Fibroblast of skin of scalp (primary cell): ENCODE measurements at places on chromosomes 5 and 9.

GRCh38 chr9:129166623-129167557 is 11.2 kb downstream of the IER5L start:
- peak; percentile 82 for DNase-seq

- DNase-seq = no peak
These were observed 68.5 kb downstream of the SECISBP2 start for GRCh38 chr9:89386797-89387196.

- DNase-seq = no peak
These were observed 61.8 kb downstream of the C9 start for GRCh38 chr5:39302472-39302871.

GRCh38 chr9:92138157-92138959 is 23.1 kb upstream of the SPTLC1 start:
- DNase-seq = peak; percentile 62

DNA sequence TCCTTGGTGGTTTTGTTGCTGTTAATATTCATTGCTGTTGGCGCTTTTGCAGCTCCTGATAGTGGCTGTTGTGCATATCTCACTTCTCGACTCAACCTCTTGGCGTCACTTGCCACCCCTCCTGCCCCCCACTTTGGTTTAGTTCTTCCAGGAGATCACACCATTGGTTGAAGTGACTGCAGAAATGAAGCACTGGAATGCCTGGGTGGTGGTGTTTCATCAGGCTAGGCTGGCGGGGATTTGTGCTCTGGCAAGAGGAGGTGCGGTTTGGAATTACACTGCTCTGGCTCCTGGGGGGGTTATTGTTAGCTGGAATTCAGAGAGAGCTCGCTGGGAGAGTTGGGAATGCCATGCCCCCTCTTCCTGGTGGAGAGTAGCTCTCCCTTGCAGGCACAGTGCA is 11.5 kb downstream of the PRRC2B start:
- DNase-seq = peak; percentile 88

GRCh38 chr5:146762830-146763229 is 115.7 kb downstream of the PPP2R2B start:
- DNase-seq = no peak

DNA sequence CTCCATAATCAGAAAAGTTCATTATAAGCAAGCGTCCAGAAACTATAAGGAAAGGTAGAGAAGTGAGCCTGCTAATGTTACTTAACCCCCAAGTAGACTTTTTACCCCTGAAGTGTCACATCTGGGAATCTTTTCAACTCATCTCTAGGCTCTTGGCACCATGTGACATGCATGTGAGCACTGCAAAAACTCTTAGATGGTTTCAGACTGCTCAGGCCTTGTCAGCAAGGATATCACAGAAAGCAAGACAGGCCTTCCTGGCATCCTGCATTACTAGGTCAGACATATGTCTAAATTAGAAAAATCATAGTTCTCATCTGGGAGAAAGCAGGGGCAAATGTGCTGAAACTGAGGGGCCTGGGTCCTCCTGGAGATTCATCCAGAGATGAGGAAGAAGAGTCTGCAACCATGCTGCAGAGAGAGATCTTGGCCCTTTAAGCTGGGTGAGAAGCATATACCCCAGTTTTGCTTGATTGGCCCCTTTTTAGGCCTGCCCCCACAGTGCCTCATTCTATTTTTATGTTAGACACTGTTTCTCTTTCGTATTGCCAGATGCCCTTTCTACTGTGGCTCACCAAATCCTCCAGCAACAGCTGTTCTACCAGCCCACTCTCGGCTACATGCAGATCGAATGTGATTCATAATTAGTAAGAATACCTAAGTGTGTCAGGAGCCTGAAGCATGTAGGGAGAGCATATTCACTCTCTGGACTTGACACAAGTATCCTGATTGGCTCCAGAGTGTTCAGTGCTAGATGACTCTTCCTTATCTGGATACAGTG is 19.0 kb downstream of the TMEM8B start:
- peak; percentile 55 for DNase-seq

GRCh38 chr5:91211997-91212713 is 171.0 kb downstream of the ARRDC3 start:
- DNase-seq = no peak

DNA sequence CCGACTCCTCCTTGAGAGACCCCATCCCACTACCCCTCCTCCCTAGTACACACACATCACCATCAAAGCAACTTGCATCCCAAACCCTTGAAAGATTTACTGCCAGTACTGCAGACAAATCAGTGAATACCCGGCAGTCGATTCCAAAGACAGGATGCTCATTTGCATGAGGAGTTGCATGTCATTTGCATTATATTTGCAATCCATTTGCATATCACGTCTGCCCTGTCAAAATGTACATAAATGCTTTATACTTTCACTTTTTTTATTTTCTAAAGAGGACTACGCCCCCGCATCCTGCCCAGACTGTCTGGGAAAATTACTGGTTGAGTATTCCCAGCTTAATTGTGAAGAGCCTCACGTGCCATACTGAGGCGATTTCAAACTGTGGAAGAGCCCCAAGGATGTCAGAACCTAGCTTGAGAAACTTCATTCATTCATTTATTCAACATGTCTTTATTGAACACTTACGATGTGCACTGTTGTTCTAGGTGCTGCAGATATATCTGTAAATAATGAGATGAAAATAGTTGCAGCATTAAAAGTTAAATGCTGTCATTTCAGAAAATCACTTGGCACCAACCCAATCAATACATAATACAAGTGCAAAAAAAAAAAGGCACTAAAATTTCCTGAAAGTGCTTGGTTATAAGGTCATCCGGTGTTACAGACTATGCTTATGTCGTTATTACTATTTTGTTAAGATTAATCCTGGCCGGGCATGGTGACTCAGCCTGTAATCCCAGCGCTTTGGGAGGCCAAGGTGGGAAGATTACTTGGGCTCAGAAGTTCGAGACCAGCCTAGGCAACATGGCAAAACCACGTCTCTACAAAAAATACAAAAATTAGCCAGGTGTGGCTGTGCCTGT is 17.2 kb upstream of the SIL1 start:
- DNase-seq = no peak

DNA sequence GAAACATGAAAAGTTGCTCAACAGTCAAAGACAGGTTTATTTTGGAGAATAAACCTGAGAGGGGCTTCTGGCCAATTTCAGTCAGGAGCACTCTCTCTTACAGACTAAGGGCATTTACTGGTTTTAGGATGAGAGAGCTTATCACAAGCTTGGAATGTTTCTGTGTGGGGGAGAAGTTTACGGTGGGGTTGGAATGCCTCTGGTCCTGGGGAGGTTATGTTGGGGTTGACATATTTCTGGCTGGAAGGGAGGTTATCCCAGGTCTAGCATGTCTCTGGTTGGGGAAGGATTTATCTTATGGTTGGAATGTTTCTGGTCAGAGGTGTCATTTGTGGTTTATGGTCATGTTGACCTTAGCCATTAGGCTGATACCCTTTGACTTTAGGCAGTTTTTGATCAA is 1867.3 kb downstream of the EFNA5 start:
- peak; percentile 29 for DNase-seq

- no peak for DNase-seq
These were observed 37.7 kb downstream of the NR4A3 start for GRCh38 chr9:99859243-99859980.

DNA sequence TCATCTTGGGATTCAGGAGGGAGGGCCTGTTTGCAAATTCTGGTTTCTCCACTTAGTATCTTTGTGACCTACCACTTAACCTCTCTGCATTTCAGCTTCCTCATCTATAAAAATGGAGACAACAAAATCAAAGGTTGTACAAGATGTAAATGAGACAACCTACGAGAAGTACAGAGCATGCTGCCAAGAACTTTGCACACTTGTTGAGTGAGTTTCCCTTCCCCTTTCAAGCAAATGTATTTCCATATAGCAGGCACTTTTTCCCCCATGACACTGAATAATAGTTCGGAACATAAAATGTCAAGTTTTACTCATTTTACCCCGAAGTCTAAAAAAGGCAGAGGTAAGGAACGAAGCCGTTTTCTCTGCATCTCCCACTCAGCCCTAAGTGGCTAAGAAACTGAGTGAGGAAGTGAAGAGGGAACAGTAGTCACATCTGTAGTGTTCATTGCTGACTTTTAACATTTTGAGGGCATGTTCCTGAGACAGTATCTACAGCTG is 159.0 kb downstream of the TLE1 start:
- DNase-seq = no peak

DNA sequence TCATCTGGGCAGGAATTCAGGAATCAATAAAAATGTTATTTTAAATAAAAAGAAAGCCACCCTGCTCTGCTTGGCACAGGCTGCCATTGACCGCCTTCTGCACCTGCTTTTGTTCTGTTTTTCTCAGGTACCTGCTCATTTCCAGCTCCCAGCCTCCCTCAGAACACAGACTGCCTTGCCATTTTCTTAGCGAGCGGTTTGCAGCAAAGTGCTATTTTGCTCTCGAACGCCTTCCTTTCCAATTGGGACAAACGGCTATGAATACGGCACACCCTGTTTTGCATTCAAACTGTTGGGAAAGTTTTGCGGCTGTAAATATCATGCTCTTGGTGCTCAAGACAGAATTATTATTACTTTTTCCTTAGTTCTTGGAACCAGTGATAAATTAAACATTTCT is 25.1 kb upstream of the FCN1 start:
- no peak for DNase-seq

DNA sequence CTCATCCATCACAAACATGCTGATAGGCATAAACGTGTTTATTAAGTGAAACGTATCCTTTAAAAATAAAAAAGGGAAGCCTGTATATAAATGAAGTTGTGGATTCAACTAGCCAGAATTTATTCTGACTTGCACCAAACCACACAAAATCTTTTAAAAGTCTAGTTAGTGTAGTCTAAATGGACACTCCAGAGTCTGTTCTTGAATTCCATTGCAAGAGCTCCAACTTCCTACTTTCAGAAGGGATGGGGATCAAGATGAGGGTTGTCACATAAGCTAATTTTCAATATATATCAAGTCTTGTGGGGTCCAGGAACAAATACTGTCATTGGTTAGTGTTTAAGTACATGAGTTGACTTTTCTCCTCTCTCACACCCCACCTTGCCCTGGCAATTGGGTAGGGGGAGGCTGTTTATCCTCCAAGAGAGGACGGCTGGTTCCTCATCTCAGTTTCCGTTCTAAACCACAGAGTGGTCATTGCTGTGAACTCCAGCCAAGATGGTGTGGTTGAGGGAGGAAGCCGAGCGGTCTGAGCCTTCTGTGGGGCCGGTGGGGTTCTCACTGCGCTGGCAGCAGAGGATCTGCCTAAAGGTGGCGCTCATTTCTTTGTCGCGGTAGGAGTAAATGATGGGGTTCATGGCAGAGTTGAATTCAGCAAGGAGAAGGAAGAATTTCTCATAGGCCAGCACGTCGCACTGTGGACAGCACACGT is 163.2 kb downstream of the LPAR1 start:
- DNase-seq = no peak

DNA sequence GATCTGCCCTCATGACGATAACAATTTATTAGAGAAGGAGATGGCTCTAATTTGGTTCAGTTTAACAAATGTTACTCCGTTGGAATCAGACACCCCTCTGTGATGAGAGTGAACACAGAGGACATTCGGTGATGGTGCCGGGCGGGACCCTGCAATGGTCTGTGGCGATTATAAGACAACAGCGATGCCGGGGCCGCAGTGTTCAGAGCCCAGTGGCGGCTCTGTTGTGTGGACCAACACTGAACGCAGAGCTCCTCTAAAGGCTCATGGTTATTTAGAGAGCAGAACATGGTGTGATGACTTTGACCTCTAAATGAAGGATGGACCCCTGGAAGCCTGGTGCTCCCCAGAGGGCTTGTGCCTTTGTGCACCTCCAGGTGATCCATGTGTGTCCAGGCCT is 21.2 kb downstream of the UBE2QL1 start:
- no peak for DNase-seq

DNA sequence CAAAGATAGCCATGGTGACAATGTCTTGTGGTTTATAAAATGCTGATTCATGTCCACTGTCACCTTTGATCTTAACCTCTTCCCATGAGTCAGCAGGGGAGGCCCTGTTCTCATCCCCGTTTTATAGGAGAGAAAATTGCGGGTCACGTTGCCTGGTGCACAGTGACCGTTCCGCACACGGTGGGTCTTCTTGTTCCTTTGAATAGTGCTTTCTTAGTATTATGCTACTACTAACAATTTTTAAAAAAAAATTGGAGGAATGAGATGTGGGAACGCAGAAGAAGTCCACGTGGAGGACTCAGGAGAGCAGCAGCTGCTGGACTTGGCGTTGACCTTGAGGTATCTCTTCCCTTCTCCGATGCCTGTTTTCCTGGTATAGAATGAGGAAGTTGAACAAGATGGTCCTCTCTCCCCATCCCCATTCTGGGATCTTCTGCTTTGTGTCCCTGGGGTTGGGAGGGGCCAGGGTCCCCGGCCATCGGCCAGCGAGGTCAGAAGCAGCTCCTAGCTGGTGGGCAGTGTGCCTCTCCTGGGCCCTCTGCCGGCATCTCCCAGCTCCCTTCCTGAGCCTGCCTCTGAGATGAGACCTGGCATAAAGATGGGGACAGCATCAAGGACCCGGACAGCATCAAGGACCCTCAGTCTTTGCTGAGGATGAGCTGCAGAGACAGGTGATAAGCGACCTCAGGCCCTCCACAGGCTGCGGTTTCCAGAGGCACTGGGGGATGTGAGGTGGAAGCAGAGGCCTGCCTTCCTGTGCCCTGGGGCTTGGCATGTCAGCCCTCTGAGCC is 143.9 kb downstream of the C9orf50 start:
- DNase-seq = no peak

- DNase-seq = no peak
These were observed 88.4 kb downstream of the CDH12 start for GRCh38 chr5:22764736-22765135.

DNA sequence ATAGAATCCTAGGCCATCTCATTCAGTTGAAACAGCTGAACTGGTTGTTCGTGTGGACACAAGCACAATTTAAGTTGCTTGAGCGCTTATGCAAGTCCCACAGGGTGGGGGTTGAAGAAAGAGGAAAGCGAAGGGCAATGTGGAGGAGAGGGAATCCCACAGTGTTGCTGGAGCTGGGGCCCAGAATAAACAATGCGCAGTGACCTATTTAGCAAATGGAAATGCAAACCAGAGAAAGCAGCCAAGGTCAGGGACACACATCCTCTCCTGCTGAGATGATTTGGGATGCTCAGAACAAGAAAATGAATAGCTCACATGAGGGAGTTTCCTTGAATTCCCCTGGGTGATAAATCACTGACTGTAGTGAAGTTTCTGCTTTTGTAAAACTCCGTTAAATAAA is 838.3 kb downstream of the TLE4 start:
- peak; percentile 58 for DNase-seq

- peak; percentile 73 for DNase-seq
These were observed 40.2 kb upstream of the TRIM32 start for GRCh38 chr9:116646661-116647514.

GRCh38 chr9:74125941-74126340 is 371.2 kb upstream of the RORB start:
- no peak for DNase-seq

- DNase-seq = peak; percentile 22
These were observed 66.5 kb upstream of the SMIM15 start for GRCh38 chr5:61228691-61229280.

DNA sequence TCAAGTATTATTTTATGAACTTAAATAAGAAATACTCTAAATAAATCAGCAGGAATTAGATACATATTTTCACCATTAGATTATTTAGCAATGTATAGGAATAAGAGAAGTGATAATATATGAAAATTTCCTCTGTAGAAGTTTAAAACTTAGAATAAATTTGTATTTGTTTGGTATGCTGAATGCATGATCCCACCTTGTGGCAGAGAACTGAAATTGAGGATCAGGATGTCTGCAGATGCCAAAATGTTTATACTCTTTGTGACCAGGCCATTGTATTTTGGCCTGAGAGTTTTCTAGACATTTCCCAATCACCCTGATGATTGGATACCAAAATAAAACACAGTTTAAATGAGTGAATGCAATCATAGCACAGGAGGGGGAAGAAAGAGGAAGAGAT is 6.3 kb downstream of the TYRP1 start:
- no peak for DNase-seq

GRCh38 chr5:153707626-153708025 is 217.2 kb downstream of the GRIA1 start:
- no peak for DNase-seq
